ENCODE measurements at places on chromosomes 1 and 21.

DNA sequence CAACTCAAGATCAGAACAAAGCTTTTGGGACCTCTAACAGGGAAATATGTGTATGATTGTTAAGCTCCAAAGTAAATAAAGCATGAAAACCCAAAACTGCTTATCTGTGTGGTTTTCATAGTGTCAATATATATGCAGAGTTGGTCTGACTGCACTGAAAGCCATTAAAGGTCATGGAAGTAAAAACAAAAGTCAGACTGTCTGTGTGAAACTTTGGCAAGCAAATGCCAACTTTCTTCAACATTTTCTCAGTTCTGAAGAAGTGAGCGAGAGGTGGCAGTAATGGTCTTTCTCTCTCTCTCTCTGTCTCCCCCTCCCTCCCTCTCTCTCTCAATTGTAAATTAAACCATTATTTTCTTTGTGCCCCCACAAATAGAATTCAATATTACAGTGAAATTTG lies 100.1 kb upstream of the S1PR1 start:
- DNase-seq: no peak

GRCh38 chr1:202362212-202362611 lies 13.7 kb downstream of the PPP1R12B start:
- DNase-seq: no peak

DNA sequence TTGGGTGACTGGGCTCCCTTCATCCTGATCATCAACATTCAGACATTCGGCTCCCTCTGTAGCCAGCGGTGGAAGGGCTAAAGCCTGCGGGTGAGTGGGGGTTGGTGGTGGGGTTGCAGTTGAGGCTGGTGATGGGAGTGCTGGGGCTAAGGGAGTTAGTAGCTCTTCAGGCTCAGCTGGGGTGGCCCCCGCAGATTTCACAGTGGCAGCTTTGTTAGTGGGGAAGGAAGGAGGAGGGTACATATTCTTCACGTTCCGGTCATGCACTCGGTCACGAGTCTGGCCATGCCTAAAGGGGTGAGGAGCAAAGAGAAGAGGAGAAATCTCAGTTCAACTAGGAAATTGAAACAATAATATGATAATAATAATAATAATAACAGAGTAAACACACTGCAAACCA lies 6.8 kb downstream of the PSMB4 start:
- DNase-seq: no peak

- no peak for DNase-seq
Measured at GRCh38 chr1:193157360-193157759, 29.1 kb downstream of the B3GALT2 start.

DNA sequence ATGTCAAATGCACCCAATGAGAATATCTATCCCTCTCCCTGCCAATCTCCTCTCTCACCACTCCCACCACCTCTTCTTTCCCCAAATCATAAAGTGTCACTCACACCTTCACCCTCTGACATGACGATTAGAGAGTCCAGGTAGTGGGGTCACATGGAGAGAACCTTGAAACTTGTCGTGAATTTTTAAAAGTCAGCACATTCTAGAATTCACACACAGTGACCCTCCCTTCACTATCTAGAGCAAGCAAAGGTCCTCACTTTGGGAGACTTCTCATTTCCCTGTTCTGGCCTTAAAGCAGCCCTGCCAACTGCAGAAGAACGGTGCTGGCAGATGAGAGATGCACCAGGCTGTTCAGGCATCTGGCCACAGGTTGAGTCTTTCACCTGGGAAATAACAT lies 61.9 kb downstream of the CD34 start:
- no peak for DNase-seq

DNA sequence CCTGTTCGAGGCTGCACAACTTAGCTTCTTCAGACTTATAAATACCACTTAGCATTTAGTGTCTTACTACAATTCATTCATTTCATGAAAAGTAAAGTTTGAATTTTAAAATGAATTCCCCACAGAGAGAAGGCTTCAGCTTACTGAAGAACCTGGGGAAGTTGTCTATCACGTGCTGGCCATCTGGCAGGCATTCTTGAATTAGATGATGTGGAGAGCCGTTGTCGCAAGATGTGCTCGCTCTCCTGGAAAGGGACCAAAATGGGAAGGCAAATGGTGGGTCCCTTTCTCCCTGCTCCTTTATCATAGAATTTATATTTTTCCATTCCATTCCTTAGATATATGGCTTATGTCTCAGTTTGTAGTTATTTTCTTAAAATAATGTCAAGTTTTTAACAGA lies 90.5 kb downstream of the CD247 start:
- DNase-seq: no peak

GRCh38 chr1:237685551-237685950 lies 205.2 kb downstream of the ZP4 start:
- DNase-seq: no peak

- DNase-seq: no peak
Measured at GRCh38 chr1:206098242-206098919, 18.8 kb downstream of the AVPR1B start.

GRCh38 chr21:43766734-43767497 lies 9.2 kb downstream of the CSTB start:
- no peak for DNase-seq

- no peak for DNase-seq
Measured at GRCh38 chr21:25338415-25338814, 268.9 kb downstream of the MRPL39 start.

DNA sequence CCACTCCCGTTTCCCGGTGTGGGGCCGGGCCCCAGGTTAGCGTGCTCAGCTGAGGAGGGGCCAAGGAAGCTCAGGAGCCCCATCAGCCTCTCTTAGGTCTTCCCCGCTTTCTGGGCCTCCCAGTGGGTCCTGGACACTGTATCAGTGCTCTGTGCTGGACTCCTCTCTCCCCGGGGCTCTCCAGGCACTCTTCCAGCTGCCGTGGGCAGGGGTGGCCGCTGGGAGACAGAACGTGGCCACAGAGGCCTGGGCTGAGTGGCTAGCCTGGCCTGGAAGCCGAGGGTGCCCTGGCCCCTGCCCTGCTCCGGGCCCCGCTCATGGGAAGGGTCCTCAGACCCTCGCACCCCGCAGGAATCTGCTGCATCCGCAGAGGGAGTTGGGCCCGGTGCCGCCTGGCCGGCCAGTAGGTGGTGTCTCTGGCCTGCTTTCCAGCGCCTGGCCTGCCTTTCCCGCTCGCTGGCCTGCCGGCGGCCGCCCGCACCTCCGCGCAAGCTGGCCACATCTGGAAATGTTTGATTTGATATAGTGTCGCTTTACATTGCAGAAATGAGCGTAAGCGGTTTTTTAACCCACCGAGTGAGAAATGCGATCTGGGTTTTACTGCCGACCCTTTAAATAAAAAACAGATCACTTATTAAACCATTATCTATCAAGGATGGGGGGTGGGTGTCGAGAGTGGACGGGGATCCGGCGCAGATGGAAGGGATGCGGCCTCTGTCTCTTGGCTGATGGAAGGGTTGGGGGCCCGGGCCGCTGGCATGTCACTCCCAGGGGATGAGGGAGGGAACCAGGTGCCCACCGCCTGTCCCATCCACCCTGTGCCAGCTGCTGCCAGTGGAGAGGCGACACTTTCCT lies 74.4 kb upstream of the TTC34 start:
- DNase-seq: no peak

DNA sequence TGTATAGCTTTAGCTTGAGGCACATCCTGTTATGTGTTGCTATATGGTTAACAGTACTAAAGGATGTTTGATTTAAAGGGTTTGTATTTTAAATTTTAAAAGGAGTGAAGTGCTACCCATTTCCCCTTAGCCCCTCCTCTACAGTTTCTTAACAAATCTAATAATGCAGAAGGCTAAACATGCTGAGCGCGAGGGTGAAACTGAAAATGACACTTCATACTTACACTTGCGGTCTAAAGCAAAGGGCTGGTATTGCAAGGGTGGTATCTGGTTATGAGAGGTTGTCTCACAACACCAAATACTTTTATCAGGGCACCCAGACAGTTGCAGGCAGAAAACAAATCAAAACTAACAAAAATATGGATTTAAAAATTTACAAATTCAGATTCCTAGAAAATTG lies 172.3 kb downstream of the SIPA1L2 start:
- no peak for DNase-seq

DNA sequence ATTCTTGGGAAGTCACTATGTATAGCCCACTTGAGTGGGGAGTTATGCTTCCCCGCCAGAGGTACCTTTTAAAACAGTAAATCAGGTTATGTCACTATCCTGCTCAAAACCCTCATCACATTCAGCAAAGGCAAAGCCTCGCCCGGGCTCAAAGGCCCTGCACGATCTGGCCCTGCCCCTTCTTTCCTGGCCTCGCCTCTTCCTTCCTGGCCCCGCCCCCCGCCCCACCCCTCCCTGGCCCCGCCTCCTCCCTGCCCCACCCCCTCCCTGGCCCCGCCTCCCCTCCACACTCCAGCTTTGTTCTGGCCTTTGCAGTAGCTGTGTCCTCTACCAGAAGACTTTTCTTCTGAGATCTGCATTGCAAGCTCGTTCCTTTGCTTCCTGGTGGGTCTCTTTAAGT lies 6.6 kb downstream of the LDLRAD2 start:
- DNase-seq: peak; percentile 19

GRCh38 chr1:180623579-180624347 lies 8.1 kb upstream of the XPR1 start:
- DNase-seq: no peak

GRCh38 chr1:71400050-71400449 lies 319.2 kb upstream of the ZRANB2 start:
- DNase-seq: no peak

DNA sequence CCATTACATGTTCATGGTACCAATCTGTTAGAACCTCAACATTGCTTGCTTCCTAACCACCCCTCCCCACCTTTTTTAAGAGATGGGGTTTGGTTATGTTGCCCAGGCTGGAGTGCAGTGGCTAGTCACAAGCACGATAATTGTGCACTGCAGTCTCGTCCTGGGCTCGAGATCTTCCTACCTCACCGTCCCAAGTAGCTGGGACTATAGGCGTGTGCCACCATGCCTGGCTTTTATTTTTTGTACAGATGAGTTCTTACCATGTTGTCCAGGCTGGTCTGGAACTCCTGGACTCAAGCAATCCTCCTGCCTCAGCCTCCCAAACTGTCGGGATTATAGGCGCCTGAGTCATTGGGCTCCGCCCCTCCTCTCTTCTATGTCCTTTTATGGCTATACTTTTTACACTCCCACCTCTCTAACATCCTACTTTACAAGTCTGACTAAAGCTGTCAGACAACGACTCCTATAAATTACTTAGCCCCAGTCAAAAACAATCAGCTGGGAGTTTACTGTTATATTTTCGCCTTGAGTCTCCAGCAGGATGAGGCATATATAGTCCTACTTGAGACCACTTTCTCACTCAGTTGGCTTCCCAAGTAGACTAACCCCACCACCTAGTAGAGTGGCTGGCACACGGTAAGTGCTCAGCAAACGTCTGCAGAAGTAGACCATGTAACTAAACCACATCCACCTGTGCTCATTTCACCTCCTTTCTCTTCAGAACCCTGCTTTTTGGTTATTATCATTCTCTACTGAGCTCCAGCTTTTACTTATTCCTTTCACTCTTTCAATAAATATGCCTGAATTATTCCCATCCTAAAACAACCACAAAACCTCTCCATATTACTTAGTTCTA lies 13.8 kb downstream of the ENSA start:
- no peak for DNase-seq
